Stomach (tissue), 19 donors: ENCODE measurements at places on chromosomes 7 and 10. TPM values are rescaled to one million over a fixed set of nuclear protein-coding genes. Genes with fewer than 3 reads are reported as not detected.
A peak's percentile ranks its signal among the peaks of the same experiment; 100 is the strongest.

Gene OR6V1
- not detected for total RNA-seq

Gene CDNF
- total RNA-seq: not detected

Gene IPMK
- 5.8 TPM for total RNA-seq

Gene LIPF
- total RNA-seq: 13,906 TPM

Gene CRYGN
- not detected for total RNA-seq

Gene EFCAB10
- not detected for total RNA-seq

Gene NODAL
- total RNA-seq: not detected

Gene ACSL5
- total RNA-seq: 76.0 TPM

GRCh38 chr7:137932881-137933269 lies 69.0 kb downstream of the CREB3L2 start:
- DNase-seq: no peak
- no peak overlapping the region for H3K4me3 ChIP-seq
- peaks cover 5% of the 10 kb centered on the region for H3K36me3 ChIP-seq
- H3K27me3 ChIP-seq: no peaks in the 10 kb centered on the region
- H3K4me1 ChIP-seq: peaks cover 61% of the 10 kb centered on the region
- peak overlapping the region; percentile 79 for H3K27ac ChIP-seq

DNA sequence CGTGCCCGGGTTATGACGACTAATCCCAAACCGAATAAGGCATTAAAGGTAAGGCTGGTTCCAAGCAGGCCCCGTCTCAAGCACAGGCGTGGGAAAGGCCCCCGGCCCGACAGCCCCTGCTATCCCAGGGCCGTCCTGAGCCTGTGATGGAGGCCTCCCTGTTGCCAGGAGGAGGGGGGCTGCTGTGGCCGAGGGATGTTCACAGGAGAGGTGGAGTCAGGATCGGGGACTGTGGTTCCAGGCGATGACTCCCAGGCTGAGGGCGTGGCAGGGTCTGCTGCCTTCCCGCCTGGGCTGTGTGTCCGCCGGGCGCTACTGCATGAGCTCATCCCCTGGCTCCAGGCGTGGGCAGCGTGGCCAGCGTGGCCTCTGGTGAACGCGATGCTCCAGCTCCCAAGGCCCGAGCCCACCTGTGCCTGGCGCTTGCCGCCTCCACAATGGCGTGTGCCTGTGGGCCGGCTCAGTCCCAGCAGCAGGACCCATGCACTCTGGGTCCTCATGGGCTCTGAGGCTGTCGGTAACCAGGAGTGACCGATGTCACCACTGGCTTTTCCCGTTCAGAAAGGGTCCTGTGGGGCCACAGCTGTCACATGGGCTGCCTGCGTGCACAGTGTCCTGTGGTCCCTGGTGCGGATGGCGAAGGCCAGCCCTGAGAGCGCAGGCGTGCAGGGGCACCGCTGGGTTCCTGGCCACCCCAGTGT lies 8.8 kb downstream of the MAFK start:
- H3K4me1 ChIP-seq: peaks cover 38% of the 10 kb centered on the region
- H3K27ac ChIP-seq: peak overlapping the region; percentile 98
- no peak for DNase-seq
- peaks cover 44% of the 10 kb centered on the region for H3K36me3 ChIP-seq

GRCh38 chr10:63197344-63198092 lies 64.4 kb downstream of the NRBF2 start:
- no peak overlapping the region for H3K27ac ChIP-seq
- no peak overlapping the region for H3K4me3 ChIP-seq
- H3K4me1 ChIP-seq: peaks cover 14% of the 10 kb centered on the region
- DNase-seq: peak; percentile 75
- no peaks in the 10 kb centered on the region for H3K27me3 ChIP-seq

- no peaks in the 10 kb centered on the region for H3K4me1 ChIP-seq
- H3K27ac ChIP-seq: no peak overlapping the region
- H3K4me3 ChIP-seq: no peak overlapping the region
- H3K36me3 ChIP-seq: no peaks in the 10 kb centered on the region
- H3K27me3 ChIP-seq: no peaks in the 10 kb centered on the region
These were observed 34.6 kb upstream of the SLIT1 start for GRCh38 chr10:97220355-97220754.

GRCh38 chr7:134660242-134660785 lies 13.7 kb downstream of the BPGM start:
- H3K4me3 ChIP-seq: no peak overlapping the region
- DNase-seq: peak; percentile 11
- no peak overlapping the region for H3K27ac ChIP-seq
- no peaks in the 10 kb centered on the region for H3K4me1 ChIP-seq

DNA sequence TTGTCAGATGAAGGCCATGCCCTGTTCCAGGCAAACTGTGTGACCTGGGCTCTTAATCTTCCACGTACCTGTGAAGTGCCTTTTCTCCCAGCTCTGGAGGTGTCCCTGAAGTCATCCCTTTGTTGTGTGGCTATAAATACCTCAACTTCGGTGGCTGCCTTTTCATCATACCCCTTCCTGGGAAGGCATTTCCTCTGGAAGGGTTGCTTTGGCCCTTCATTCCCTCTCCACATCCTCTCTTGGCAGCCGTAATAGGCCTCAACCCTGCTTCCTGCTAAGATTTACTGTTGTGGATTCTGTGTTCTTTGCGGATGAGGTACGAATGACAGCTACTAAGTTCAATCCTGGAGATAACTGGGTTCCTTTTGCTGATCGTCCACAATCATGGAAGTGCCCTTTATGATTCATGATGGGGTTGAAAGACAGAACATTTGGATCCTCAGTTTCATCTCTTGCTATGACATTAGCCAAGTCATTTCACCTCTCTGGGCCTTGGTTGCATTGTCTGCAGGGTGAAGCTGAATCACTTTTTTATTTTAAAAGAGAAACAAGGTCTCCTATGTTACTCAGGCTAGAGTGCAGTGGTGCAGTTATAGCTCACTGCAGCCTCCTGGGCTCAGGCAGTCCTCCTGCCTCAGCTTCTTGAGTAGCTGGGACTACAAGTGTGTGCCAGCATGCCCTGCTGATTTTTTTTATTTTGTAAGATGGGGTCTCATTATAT lies 23.6 kb downstream of the FKBP6 start:
- no peak for DNase-seq
- H3K27me3 ChIP-seq: no peaks in the 10 kb centered on the region
- no peaks in the 10 kb centered on the region for H3K4me1 ChIP-seq
- H3K4me3 ChIP-seq: no peak overlapping the region

DNA sequence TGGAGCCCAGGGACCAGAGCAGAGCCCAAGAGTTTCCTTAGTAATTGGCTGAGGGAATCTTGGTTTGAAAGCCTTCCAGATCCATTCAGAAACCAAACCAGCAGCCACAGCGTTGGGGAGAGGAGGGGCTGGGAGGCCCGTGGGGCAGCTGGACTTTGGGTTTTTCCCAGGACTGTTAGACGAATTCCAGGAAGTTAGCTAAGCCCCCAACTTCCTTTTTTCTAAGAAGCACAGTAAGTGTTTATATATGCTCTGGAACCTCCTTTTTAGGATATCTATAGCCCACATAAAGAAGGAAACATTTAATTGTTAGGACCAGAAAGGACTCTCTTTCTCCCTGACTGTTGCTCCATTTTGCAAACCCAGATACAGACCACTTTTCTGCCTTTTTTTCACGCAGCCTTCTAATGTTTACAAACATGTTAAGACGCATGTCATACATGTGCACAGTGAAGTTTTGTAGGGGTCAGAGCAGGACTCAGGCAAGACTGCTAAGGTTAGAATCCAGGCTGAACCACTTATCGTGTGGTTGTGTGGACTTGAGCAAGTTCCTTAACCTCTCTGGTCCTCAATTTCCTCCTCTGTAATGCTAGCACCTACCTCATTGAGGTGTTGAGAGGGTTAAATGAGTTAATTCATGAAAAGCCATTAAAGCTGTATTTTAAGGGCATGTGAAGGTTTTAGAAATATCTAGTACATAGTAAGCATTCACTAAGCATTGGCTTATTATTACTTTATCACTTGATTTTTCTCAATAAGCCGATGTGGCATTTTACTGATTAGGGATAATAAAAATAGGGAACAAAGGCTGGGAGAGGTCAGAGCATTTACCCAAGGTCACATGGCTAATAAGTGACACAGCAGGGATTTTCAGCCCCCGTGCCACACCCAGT lies 42.4 kb downstream of the TBATA start:
- DNase-seq: peak; percentile 92
- H3K4me1 ChIP-seq: peaks cover 5% of the 10 kb centered on the region

GRCh38 chr7:77328669-77329068 lies 87.5 kb downstream of the GSAP start:
- H3K36me3 ChIP-seq: no peaks in the 10 kb centered on the region
- H3K27ac ChIP-seq: peak overlapping the region; percentile 28
- H3K4me3 ChIP-seq: no peak overlapping the region
- no peaks in the 10 kb centered on the region for H3K27me3 ChIP-seq

GRCh38 chr7:47827871-47828270 lies 120.4 kb downstream of the PKD1L1 start:
- H3K27me3 ChIP-seq: no peaks in the 10 kb centered on the region
- no peak for DNase-seq
- H3K4me1 ChIP-seq: no peaks in the 10 kb centered on the region
- H3K27ac ChIP-seq: no peak overlapping the region

DNA sequence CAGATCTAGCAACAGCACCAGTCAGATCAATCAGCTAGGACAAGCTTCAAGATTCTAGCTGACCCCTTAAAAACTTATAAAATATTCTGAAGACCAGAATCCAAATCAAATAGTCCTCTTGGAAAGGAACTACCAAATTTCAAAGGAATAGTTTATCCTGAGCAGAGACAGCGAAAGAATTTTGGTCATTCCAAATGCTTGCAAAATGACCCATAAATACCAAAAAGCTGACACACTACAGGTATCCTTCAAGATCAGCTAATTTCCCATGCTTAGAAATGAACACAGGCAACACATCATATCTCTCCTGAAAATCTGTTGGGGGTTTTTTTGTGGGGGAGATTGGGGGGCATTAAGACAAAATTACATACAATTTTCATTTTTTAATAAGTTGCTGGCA lies 78.8 kb downstream of the PDSS1 start:
- DNase-seq: no peak
- H3K27ac ChIP-seq: no peak overlapping the region
- H3K4me3 ChIP-seq: no peak overlapping the region
- no peaks in the 10 kb centered on the region for H3K27me3 ChIP-seq
- peaks cover 7% of the 10 kb centered on the region for H3K4me1 ChIP-seq

DNA sequence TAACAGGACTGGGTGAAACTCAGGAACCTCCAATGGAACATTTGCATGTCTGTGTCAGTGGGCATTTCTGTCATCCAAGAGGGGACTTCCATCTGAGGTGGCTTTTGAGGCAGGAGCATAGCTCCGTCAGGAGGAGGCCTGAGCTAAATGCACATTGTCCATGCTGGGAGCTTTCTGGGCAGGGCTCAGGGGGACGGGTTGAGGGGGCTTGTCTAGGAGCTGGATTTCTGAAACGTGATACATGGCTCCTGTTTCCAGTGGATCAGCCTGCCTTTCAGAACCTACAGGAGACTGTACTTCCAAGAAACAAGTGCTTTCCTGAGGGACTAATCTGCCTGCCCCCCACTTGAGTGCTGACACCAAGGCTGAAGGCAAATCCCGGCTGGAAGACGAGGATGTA lies 40.5 kb upstream of the GDF10 start:
- H3K4me3 ChIP-seq: no peak overlapping the region
- no peak for DNase-seq
- no peaks in the 10 kb centered on the region for H3K27me3 ChIP-seq
- H3K27ac ChIP-seq: no peak overlapping the region

DNA sequence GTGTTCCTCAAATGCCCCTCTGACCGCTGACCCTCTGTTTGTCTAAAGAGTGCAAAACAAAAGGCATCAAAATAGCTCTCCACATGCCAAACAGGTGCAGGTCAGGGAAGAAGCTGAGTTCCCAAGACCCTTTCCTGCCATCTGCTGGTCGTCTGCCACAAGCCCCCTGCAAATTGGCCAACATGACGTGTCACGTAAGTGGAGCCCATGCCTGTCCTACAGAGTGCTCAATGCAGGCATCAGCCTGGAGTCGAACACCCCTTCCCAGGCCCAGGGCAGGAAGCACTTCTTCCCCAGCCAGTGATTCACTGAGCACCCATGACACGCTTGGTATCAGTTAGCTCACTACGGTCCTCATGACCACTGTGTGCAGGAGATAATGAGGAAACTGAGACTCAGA lies 14.1 kb downstream of the TMEM72 start:
- H3K36me3 ChIP-seq: no peaks in the 10 kb centered on the region
- no peaks in the 10 kb centered on the region for H3K27me3 ChIP-seq
- DNase-seq: no peak
- no peak overlapping the region for H3K27ac ChIP-seq
- no peak overlapping the region for H3K4me3 ChIP-seq

- no peaks in the 10 kb centered on the region for H3K36me3 ChIP-seq
- peak overlapping the region; percentile 53 for H3K27ac ChIP-seq
These were observed 6.5 kb downstream of the ASB13 start for GRCh38 chr10:5659702-5660528.

DNA sequence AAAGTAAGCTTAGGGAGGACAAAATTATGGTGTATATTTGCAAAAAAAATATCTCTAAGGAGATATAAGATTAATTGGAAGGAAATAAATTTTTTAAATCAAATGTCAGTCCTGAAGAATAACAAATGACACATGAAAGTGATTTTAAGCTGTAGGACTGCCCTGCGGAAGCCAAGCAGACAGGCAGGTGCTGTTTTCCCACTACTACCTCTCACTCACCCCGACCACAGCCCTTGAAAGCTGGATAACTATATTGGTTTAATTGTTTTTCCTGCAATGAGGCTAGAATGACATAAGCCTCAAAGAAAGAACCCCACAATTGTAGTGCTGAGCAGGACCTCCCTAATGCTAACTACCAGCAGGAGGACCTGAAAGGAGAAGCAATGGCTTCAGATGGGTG lies 68.6 kb upstream of the VIPR2 start:
- H3K4me3 ChIP-seq: no peak overlapping the region
- no peaks in the 10 kb centered on the region for H3K36me3 ChIP-seq
- H3K4me1 ChIP-seq: peaks cover 6% of the 10 kb centered on the region

GRCh38 chr10:48931188-48931587 lies 8.5 kb downstream of the LRRC18 start:
- H3K36me3 ChIP-seq: no peaks in the 10 kb centered on the region
- H3K4me3 ChIP-seq: no peak overlapping the region
- H3K27ac ChIP-seq: no peak overlapping the region
- no peaks in the 10 kb centered on the region for H3K4me1 ChIP-seq

GRCh38 chr10:87761892-87762291 lies 56.1 kb downstream of the ATAD1 start:
- H3K27me3 ChIP-seq: no peaks in the 10 kb centered on the region
- no peak overlapping the region for H3K27ac ChIP-seq
- no peak overlapping the region for H3K4me3 ChIP-seq

DNA sequence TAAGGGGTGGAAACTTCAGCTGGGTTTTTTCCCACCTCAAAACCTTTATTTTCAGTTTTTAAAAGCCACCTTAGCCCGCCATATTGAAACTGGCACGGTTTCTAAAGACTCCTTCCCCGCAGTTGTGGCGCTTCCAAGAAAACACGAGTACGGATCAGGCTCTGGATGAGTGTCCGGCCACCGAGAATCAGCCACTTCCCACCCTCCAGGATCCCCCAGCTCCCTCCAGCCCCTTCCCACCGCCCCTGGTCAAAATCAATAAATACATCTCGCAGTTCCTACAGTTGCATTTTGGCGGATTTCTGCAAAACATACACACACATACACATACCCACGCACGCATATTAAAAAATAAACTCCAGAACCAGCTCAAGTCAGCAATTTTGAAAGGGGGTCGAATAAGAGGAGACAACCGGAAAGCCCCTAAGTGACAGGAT lies 1.1 kb downstream of the SFMBT2 start:
- no peaks in the 10 kb centered on the region for H3K36me3 ChIP-seq
- DNase-seq: peak; percentile 40
- peak overlapping the region; percentile 78 for H3K4me3 ChIP-seq
- H3K4me1 ChIP-seq: peaks cover 65% of the 10 kb centered on the region
- peaks cover 51% of the 10 kb centered on the region for H3K27me3 ChIP-seq
- H3K27ac ChIP-seq: peak overlapping the region; percentile 81
